ENCODE measurements at places on chromosomes 6 and 20.

DNA sequence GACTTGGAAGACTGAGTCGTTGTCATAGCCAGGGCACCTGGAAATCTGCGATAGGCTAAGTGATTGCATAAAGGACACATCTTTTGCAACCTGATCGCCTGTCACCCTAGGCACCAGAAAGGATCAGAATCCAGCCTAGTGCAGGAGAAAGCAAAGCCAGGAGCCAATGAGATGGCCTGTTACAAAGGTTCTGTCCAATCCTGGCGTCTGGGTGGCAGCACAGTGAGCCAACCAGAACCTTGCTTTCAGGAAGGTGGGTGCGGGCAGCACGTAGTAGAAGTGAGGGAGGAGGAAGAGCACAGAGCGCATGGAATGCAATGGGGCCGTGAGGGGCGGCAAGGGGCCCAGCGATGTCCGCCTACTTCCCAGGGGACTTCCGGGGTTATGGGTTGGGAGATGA is 120.4 kb upstream of the GGTLC1 start:
- DNase-seq: no peak

- no peak for DNase-seq
Observed at GRCh38 chr20:46970937-46971630, 76.4 kb downstream of the EYA2 start.

GRCh38 chr6:32475392-32476206 is 35.9 kb downstream of the HLA-DRA start:
- DNase-seq: no peak

GRCh38 chr6:107807196-107807811 is 16.8 kb downstream of the SCML4 start:
- DNase-seq: no peak

- DNase-seq: no peak
Observed at GRCh38 chr20:50371878-50372769, 138.1 kb upstream of the PTPN1 start.

DNA sequence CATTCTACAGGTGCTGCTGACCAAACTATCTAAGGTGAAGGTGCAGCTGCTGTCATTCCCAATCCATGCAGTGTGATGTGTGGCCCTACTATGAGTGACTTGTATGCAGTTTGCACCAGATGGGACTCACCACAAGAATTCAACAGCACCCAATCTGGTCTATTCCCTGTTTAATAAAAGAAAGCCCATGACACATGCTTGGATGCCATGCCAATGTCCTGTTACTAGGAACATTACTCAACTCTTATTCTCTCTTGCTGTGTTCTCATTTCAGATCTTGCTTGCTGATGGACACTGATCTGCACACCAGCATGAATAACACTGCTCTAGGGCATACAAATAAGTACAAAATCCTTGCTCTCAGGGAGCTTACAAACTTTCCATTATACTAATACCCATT is 221.6 kb upstream of the CDYL start:
- DNase-seq: no peak

DNA sequence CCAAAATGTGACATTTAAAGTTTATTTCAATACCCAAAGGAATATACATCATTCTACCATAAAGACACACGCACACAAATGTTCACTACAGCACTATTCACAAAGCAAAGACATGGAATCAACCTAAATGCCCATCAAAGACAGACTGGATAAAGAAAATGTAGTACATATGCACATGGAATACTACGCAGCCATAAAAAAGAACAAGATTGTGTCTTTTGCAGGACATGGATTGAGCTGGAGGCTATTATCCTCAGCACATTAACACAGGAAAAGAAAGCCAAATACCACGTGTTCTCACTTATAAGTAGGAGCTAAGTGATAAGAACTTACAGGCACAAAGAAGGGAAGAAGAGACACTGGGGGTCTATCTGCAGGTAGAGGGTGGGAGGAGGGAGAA is 22.4 kb downstream of the ATP9A start:
- DNase-seq: no peak

DNA sequence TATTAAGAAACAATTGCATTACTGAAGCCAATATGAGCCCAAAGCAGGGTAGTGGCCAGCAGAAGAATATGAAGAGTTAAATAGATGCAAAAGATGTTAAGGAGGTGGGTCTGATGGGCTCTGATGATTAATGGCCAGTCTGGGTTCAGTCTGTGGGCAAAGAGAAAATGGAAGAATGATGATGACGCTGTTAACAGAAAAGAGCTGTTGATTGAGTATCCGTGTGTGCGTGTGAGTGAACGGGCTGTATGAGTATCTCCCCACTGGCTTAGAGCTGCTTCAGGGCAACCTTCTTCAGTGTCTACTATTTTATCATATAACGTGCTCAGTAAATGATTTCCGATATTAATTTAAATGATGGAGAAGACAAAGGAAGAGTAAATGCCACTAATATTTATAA is 723.3 kb upstream of the MAP3K7 start:
- no peak for DNase-seq

GRCh38 chr6:55034752-55035151 is 139.6 kb upstream of the HCRTR2 start:
- DNase-seq: no peak

- DNase-seq: no peak
Observed at GRCh38 chr6:127484212-127484863, 25.1 kb upstream of the KIAA0408 start.

- no peak for DNase-seq
Observed at GRCh38 chr20:51275181-51275580, 252.3 kb upstream of the KCNG1 start.

DNA sequence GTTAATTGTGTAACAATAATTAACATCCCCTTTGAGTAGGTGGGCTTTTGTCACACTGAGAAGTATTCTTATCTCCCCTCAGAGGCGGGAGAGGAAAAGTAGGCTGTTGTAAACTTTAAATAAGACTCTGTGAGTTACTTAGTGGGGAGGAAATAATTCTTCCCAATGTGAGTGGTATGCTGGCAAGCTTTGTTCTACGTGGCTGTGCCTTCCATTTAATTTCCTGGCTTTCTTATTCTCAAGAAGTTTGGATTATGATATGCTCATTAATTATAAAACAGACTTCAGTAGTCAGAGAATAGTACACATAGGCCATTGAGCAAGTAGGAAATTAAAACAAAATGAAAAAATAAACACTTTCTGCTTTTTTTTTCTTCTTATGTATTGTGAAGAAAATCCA is 19.1 kb downstream of the ADGRB3 start:
- no peak for DNase-seq

- peak; percentile 41 for DNase-seq
Observed at GRCh38 chr6:121645100-121645745, 209.8 kb downstream of the GJA1 start.

- no peak for DNase-seq
Observed at GRCh38 chr6:129795261-129795660, 65.9 kb downstream of the TMEM244 start.

- DNase-seq: no peak
Observed at GRCh38 chr6:90835596-90836212, 248.8 kb upstream of the MAP3K7 start.

DNA sequence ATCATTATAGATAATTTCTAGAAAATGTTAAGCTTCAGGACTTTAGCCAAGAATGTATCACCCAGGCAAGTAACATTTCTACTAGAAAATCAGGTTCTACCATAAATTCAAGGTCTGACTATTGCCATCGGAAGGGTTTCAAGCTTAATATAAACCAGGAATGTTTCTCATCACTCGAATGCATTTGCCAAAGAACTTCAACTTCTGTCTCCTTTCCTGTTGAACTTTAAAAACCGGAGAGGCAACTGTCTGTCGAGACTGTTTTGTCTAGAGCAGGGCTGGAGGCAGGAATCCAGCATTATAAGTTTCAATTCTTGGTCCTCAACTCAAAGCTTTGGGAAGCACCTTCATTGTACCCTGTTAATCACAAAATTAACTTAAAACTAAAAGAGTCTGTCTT is 264.7 kb downstream of the ZNF217 start:
- DNase-seq: no peak

GRCh38 chr6:157943964-157944283 is 37.7 kb upstream of the SYNJ2 start:
- no peak for DNase-seq

DNA sequence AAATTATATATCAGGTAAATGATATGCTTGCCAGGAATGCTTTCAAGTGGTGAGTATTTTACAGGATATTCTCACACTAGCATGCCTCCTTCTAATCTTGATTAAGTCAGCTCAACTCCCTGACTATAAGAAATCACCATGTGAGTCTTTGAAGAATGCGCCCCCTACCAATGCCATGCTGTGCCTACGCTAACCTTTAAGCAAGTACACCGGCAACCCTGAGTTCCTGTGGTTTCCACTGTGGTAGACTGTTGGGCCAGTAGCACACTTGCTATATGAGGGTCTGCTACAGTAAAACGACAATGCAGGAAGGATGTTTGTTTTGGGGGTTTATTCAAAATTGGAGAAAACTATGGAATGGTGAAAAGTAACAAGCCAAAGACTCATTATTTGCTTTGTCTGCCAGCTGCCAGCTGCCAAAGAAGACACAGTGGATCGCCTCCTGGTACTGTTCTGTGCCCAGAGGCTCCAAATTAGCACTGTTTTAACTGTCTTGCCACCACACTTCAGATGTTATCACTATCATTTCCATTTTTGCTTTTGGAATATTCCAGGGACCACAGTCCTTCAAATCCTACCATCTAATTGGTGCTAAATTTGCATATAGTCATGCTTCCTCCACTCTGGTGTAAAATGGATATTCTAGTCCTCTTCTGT is 333.5 kb downstream of the RNGTT start:
- no peak for DNase-seq

GRCh38 chr6:150631283-150631983 is 31.7 kb downstream of the PLEKHG1 start:
- DNase-seq: peak; percentile 41

GRCh38 chr6:34104186-34104585 is 41.7 kb downstream of the GRM4 start:
- no peak for DNase-seq

DNA sequence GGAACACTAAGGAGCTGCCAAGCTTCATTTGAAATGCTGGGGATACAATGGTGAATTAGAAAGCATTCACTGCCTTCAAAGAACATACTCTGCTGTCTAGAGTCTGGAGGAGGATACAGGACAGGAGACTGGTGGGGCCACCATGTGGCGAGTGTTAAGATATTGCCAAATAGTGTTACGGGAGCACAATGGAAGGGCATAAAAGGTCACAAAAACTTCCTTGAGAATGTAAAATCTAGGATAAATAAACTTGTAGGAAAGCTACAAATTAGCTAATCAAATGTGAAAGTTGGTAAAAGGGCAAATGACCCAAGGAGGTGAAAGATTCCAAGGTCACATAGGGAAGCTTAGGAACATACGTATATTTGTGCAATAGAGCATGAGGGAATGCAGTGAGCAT is 271.7 kb downstream of the RFPL4B start:
- no peak for DNase-seq

- no peak for DNase-seq
Observed at GRCh38 chr20:24965065-24965919, 16.2 kb downstream of the CST7 start.

GRCh38 chr6:63452125-63452524 is 120.2 kb upstream of the LOC128125822 start:
- no peak for DNase-seq

- no peak for DNase-seq
Observed at GRCh38 chr6:163338671-163339405, 75.7 kb upstream of the QKI start.

GRCh38 chr20:24059174-24059573 is 70.6 kb upstream of the GGTLC1 start:
- no peak for DNase-seq

DNA sequence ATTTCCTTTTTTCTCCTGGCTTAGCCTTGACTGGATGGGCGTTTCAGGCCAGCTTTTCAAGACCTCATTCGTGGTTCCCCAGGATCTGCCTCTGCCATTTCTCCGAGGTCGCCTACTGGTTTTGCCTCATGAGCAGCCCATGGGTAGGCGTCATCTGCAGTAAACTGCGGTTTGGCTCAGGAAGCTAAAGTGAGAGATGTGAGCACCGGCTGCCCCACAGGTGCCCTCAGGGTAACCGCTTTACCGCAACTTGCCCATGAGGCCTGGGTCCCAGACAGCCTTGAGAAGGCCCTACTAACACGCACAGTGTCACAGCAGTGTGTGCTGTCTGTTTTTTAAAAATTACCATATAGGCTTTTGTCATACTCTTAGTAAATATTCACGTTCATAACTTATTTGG is 53.4 kb upstream of the TBXT start:
- peak; percentile 8 for DNase-seq

DNA sequence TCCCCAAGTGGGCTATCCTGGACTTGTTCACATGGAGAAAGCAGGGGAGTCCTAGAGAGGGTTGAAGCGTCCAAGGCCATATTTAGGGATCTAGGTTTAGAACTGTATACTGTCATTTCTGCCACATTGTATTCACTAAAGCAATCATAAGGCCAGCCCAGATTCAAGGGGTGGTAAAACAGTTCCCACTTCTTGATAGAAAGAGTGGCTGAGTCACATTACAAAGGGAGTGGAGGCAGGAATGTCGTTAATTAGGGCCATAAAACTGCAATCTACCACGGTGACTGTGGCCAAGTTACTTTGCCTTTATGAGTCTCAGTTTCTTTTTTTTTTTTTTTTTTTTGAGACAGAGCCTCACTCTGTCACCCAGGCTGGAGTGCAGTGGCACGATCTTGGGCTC is 7.4 kb upstream of the UBR2 start:
- no peak for DNase-seq

GRCh38 chr6:122718616-122719015 is 60.9 kb upstream of the FABP7 start:
- DNase-seq: no peak

- DNase-seq: no peak
Observed at GRCh38 chr6:32885698-32886286, 31.8 kb downstream of the PSMB9 start.

GRCh38 chr20:33789109-33789857 is 21.9 kb upstream of the CHMP4B start:
- no peak for DNase-seq

GRCh38 chr6:41939176-41939847 is 2.3 kb downstream of the CCND3 start:
- DNase-seq: peak; percentile 51

DNA sequence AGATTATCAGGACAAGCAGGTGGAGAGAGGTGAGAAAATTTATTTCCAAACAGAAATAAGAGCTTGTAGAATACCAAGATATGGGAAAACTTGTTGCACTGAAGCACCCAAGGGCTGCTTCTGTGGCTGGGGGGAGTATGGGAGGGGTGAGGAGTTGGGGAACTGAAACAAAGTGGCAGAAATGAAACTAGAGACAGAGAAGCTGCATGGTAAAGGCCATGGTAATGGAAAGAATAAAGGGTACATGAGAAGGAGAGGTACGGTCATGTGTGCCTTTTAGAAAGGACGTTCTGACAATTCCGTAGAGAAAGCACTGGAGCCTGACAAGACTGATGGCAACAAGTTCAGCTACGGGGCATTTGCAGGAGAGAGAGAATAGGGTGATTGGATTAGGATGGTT is 51.6 kb upstream of the RIN2 start:
- no peak for DNase-seq

DNA sequence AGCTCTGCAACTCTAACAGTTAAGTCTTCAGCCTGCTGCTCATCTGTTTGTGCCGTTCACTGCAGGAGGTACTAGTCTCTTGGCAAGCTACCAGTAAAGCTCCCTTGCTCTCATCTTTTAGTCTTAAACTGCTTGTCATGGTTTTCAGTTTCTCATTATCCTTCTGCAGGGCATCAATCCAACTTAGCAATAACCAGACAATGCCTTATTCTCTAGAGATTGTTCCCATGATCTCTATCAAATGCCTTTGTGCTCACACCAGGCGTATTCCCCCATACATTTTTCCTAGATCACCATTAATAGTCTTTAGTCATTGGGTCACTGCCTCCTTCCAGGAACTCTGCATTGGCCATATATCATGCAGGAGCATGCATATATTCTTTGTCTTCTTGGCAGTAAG is 171.3 kb downstream of the GRM1 start:
- DNase-seq: no peak
